ENCODE measurements at places on chromosomes 1 and 21.

DNA sequence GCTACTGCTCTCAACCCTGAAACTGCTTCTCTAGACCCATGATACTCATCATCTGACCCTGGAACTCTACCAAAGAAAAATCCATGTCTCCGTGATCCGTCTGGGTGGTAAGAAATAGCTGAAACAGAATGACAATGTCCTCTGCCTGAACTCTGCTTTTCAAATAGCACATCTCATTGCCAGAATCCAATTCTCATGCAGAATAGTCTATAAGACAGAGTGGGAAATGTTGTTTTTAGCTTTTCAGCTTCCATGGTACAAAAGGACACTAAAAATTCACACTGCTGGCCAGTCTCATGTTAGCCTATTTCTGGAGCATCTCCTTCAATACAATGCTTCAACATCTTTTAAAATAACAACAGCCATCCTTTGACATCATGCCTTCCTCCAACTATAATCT lies 1355.8 kb upstream of the PRMT6 start:
- no peak for DNase-seq

GRCh38 chr1:24189528-24189927 lies 2.4 kb upstream of the IFNLR1 start:
- no peak for DNase-seq

GRCh38 chr1:47854552-47855144 lies 142.5 kb downstream of the TRABD2B start:
- no peak for DNase-seq

DNA sequence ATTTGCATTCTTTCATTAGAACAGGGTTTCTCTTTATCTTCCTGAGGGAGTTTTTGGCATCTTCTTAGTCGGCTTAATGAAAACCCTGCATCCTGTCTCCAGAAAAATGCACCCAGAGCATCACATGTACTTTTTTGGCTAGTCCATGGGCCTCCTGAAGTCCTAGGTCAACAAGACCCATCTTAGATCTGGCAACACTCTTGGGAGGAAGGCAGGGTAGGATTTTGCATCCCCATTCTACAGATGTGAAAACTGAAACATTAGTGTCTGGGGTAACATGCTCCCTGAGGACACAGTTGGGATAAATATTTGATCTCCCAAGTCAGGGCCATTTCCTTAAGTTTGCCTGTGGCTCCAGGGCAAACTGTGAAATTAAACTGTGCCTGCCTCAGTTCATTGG lies 40.0 kb upstream of the HMGB4 start:
- DNase-seq = no peak

DNA sequence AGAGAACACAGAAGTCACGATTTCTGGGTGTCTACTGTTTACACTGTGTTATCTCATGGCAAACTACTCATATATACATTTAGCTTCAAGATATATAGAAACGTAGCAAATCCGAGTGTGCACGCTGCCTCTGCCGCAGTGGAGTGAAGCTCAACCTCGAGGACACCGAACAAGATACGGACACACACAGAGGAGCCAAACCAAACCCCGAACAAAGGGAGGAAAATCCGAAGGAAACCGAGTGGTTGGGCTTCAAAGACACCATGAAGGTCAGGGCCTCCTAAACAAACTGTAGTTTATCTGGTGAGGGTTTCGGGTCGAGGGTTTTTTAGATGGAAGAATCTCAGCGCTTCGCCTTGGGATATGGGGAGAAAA lies 34.5 kb downstream of the SLC45A1 start:
- DNase-seq = no peak

DNA sequence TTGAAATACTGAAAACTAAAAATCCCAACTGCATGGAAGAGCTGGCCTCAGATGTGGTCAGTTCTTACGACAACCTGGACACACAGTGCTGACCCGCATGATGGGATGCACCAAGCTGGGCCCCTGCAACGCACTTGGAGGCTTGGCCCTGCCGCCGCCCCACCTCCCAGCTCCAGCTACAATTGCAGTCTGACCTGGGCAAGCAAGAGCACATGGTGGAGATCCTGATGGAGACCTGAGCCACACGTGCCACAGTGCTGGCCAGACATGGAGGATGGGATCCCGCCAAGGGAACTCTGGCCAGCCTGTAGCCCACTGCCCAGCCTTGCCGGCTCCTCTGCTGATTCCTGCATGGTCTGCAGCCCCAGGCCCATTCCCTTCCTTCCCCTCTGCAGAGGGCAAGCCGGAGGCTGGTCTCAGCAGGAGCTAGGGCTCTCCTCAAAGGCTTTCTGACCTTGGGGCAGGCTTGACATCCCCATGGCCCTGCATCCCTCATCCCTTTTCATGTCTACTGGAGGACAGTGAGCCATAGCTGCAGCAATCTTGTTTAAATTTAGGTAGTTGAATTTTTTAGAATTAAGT lies 14.1 kb downstream of the CR1L start:
- no peak for DNase-seq

- DNase-seq = no peak
Observed at GRCh38 chr1:156612666-156613065, 6.5 kb upstream of the HAPLN2 start.

GRCh38 chr1:228747301-228747935 lies 12.1 kb downstream of the RHOU start:
- no peak for DNase-seq

- DNase-seq = no peak
Observed at GRCh38 chr1:66401244-66401643, 132.7 kb upstream of the SGIP1 start.

GRCh38 chr1:154182344-154183045 lies 9.4 kb downstream of the TPM3 start:
- DNase-seq = no peak

DNA sequence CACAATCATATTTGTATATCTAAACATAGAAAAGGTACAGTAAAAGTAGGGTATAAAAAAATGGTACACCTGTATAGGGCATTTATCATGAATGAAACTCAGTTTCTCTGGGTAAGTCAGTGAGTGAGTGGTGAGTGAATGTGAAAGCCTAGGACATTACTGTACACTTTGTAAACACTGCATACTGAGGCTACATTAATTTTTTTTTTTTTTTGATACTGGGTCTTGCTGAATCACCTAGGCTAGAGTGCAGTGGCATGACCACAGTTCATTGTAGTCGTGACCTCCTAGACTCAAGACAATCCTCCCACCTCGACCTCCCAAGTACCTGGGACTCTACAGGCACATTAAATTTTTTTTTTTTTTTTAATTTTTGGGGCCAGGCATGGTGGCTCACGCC lies 27.8 kb downstream of the FBXO28 start:
- DNase-seq = no peak

DNA sequence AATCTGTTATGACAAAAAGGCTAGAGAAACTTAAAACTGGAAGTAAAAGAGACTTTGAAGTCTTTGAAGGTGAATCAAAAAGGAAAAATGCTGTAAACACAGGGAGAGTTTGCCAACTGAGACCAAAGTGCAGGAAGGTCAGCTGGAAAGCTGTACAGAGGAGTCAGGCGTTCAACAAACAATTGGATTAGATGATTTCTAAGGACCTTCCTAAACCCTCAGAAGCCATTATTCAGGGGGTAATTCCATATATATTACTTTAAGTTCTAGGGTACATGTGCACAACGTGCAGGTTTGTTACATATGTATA lies 156.8 kb downstream of the ZBTB18 start:
- no peak for DNase-seq

DNA sequence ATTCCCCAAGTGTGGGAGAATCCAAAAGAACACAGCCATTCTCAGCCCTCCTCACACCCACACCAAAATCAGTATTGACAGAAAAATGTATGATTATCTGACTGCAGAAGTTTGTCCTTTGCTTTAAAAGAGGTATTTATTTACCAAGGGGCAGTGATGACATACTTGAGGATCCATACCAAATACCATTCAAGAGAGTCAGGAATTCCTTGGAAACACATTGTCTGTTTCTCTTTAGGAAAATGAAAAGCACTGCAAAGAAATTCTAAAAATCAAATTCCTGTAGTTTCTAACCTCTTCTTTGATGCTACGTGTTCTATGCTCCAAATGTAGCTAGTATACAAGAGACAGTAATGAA lies 509.6 kb upstream of the CXADR start:
- no peak for DNase-seq

DNA sequence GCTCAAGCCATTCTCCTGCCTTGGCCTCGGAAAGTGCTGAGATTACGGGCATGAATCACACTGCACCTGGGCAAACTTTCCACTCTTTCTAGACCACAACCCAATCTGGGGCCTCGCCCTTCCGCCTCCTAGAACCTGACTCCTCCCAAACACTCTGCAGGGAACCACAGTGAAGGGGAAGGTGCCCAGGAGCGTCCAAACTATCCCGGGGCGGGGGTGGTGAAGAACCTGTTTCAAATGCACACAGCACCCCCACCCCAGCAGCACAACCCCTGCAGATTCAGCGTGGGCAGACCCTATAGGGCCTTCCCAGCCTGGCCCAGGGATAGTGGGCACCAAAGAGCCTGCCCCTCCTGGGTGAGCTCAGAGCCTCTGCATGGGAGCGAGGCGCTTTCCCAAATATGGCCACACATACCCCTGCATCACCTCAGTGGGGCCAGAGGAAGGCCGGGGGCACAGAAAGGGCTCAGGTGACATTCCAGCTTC lies 86.9 kb downstream of the STUM start:
- DNase-seq = no peak

- DNase-seq = no peak
Observed at GRCh38 chr1:5150191-5150590, 495.8 kb downstream of the AJAP1 start.

DNA sequence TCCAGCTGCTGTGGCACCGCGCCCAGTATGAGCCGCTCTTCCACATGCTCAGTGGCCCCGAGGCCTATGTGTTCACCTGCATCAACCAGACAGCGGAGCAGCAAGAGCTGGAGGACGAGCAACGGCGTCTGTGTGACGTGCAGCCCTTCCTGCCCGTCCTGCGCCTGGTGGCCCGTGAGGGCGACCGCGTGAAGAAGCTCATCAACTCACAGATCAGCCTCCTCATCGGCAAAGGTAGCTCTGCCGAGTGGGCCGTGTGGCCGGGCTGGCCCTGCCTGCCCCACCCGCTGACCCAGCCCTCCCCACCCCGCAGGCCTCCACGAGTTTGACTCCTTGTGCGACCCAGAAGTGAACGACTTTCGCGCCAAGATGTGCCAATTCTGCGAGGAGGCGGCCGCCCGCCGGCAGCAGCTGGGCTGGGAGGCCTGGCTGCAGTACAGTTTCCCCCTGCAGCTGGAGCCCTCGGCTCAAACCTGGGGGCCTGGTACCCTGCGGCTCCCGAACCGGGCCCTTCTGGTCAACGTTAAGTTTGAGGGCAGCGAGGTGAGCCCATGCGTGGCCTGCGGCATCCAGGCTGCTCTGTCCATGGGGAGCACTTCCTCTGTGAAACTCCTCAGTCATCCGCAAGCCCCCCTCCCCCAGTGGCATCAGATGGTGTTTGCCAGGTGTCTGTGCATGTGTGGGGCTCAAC lies 64.2 kb downstream of the PIK3CD start:
- DNase-seq = no peak

GRCh38 chr1:65668368-65668767 lies 124.3 kb upstream of the PDE4B start:
- DNase-seq = no peak

GRCh38 chr1:33624991-33625870 lies 152.8 kb downstream of the ZSCAN20 start:
- no peak for DNase-seq

DNA sequence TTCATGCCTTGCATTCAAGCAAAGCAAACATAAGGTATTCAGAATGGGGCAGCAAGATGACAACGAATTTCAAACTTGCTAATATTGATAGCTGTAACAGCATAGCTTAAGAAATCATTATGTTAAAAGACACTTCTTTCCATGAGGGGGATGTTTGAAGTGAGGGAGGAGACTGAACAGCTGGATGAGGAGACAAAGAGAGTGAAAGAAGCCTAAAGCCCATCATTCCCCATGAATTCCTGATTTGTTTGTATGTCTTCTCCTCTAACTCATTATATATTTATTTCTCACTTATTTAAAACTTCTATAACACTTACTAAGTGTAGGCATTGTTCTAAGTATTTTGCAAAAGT lies 125.2 kb upstream of the PBX1 start:
- no peak for DNase-seq

GRCh38 chr1:72606216-72606810 lies 324.0 kb upstream of the NEGR1 start:
- DNase-seq = no peak

DNA sequence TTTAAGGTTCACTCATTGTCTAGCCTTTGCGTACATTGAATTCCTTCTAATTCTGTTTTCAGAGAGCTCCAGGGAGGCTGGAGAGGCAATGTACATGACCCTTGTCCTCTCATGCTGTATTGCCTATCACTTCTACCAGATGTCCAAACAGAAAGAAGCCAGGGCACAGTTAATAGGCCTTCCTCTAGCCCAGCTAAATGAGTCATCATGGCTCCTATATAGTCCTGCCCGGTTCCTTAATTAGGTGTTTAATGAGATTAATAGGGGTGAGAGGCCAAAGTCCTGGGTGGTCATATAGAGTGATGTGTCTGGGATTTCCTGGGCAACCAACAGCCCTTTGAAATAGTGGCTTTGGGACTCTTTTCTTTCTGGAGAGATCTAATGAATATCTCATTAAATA lies 76.3 kb downstream of the ZSCAN20 start:
- DNase-seq = no peak

DNA sequence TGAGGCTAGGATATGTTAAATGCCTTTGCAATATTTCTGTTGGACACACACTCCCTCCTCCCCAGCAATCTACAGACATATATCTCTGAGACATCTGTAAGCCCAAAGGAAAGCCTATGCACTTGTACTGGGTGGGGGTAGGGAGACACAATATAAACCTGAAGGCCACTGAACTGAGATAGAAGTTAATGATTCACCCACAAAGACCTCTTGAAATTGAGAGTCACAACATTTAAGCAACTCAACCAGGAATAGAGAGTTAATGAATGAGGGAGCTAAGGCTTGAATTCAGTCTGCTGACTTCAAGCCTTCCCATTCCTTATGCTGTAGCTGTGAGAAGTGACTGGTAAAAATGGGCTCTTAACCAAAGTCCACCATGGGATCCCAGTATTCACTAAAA lies 5.0 kb downstream of the OR10J1 start:
- DNase-seq = no peak

DNA sequence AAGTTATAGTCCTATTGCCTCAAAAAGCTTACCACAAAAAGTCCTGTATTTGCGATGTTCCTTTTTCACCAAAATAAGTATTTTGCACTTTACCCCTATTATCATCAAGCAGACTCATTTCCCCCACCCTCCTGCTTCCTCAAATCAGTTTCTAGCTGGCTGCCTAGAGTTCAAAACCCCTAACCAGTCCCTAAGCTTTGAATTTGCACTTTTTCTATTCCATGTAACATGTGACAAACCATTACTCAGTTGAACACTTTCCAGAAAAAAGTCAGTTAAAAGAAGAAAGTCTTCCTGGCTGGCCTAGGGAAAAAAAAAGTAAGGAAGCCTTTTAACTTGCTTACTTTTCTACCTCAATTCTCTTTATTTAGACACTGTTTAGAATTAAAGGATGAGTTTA lies 8.2 kb downstream of the CEP170 start:
- DNase-seq = no peak

GRCh38 chr1:28417926-28418637 lies 48.5 kb downstream of the PHACTR4 start:
- DNase-seq = no peak

GRCh38 chr1:47225430-47226100 lies 6.5 kb downstream of the TAL1 start:
- no peak for DNase-seq

GRCh38 chr1:229993060-229993459 lies 74.0 kb upstream of the GALNT2 start:
- no peak for DNase-seq

Data from non-pigmented ciliary epithelial cell (primary cell).